Mammary epithelial cell (primary cell): ENCODE measurements at places on chromosomes 7 and 10. TPM values are rescaled to one million over a fixed set of nuclear protein-coding genes. Genes with fewer than 3 reads are reported as not detected.

Gene HIP1
- 8.5 and 9.0 TPM in 2 replicates for total RNA-seq

Gene CDK14
- 21.5 and 23.9 TPM in 2 replicates for total RNA-seq

Gene CCDC172
- not detected in 2 replicates for total RNA-seq

Gene PIK3CG
- total RNA-seq, result not detected

Gene MSRB2
- 7.8 TPM for total RNA-seq

Gene NIPSNAP2
- 56.5 and 68.3 TPM in 2 replicates for total RNA-seq

Gene HOXA10
- total RNA-seq, result 4.2 TPM

Gene ELN
- not detected in 2 replicates for total RNA-seq
